Stimulated activated CD4-positive, alpha-beta T cell treated with anti-CD3 and anti-CD28 coated beads, Interleukin-2, amount 100 ng/mL, for 24 hours (primary cell): ENCODE measurements at places on chromosomes 1 and 21.

- DNase-seq: no peak
Observed at GRCh38 chr1:233599542-233600073, 14.3 kb upstream of the KCNK1 start.

DNA sequence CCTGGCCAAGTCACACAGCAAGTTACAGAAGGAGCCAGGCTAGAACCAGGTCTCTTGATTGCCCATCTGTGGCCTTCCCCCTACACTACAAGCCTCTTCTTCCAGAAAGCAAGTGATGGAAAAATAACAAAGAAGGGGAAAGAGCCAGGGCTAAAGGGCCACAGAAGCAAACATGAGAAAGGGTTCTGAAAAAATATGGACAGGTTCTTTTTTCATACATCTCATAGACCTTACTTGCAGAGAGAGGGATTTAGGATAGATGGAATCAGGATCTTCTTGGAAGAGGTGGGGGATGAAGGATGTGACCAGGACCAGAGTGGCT lies 3.2 kb downstream of the RHBG start:
- no peak for DNase-seq

- DNase-seq: no peak
Observed at GRCh38 chr1:63642901-63643300, 49.7 kb downstream of the PGM1 start.

- peak; percentile 36 for DNase-seq
Observed at GRCh38 chr1:143720087-143721023, 251.4 kb downstream of the FAM72C start.

DNA sequence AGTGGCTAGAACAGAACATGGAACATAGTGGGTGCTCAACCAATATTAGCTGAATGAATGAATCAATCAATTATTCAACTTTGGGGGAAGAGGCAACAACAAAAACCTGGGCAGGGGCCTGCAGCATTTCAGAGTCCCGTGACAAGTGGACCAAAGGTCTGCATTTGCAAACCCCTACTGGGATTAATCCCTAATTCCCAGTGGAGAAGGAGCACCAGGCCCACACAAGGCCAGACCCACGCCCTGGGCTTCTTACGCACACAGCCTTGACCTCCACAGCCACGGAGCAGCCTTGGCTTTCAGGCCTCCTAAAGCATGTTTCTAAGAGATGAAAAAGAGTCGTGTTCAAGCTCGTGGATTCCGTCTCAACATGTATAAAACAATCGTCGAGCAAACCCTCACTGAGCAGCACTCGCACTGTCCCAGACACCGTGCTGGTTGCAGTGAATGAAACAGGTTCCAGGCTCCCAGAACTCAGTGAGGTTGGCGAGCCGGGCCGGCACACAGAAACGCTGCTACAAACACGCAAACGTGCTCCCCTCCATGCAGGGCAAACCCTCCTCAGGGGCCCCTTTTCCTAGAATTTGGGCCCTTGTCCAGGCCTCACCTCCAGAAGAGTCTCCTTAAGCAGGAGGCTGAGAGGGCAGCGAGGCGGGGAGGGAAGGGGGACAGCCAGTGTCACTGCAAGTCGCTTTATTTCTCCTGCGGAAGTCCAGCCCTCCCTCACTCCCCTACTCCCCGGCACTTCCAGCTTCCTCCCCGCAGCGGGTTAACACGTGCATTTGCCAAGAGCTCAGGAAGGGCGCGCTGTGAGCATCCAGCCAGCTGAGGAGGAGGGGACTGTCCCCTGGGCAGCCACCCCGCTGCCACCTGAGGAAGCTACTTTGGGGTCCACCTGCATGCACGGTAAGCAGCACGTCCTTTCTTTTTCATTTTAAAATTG lies 556.4 kb downstream of the KIF26B start:
- DNase-seq: no peak

- no peak for DNase-seq
Observed at GRCh38 chr1:162003830-162004215, 19.8 kb downstream of the OLFML2B start.

DNA sequence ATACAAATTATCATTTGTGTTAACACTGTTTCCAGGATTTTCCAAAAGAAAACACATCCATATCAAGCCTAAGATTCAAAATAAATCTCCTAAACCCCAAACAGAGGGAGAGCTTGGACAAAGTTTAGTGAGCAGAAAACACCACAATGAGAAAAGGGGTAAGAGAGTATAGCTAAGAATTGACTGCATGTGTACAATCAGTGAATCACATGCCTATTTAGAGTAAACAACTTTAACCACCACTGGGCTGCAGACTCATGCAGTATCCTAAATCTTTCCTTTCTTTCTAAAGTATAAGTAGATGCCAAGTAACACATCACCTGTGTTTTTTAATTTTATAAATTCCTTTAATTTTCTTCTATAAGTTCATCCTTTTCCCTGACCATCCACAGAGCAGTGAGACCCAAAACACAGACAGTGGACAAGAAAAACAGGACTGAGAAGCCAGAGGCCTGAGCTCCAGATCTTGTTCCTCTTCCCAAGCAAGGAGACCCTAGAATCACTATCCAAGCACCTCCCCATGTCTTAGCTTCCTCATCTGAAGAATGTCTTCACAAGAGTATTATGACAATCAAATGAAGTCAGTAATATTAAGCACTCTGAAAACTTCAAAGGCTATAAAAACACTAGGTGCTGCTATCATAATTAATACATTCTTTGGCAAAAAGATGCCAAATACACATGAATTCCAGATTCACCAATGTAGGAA lies 93.1 kb downstream of the VAV3 start:
- DNase-seq: no peak

DNA sequence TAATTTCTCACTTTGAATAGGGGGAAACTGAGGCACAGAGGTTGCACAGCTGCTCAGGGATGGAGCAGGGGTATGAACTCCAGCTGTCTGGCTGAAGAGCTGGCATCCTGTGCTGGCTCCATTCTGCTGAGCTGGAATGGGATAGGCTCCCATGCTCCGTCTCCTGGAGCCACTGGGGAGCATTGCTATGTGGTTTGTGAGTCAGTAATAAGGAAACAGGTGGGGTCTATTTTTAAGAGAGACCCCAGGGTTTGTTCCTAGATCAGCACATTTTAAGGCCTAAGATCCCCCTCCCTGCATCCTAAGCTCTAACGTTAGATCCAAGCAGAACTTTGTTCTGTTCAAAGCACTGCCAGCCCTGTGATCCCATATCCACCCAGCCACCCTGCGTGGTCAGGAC lies 72.2 kb downstream of the LACTBL1 start:
- DNase-seq: no peak

DNA sequence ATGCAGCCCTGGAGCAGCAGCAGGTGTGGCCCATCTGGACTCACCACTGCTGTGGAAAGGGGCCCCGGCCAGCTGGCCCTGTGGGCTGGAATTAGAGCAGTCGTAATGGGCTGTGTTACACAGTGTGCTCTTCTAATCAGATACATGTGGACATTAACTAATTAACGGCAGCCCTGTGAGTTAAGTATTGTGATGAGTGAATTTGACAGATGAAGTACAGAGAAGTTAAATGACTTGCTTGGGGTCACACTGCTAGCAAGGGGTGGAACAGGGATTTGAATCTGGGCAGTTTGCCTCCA lies 58.6 kb downstream of the MDM4 start:
- no peak for DNase-seq

GRCh38 chr1:57324388-57324787 lies 99.5 kb downstream of the DAB1 start:
- DNase-seq: no peak

GRCh38 chr1:30748098-30748698 lies 9.4 kb downstream of the LAPTM5 start:
- DNase-seq: no peak

GRCh38 chr1:94304553-94304952 lies 67.2 kb upstream of the ARHGAP29 start:
- no peak for DNase-seq

DNA sequence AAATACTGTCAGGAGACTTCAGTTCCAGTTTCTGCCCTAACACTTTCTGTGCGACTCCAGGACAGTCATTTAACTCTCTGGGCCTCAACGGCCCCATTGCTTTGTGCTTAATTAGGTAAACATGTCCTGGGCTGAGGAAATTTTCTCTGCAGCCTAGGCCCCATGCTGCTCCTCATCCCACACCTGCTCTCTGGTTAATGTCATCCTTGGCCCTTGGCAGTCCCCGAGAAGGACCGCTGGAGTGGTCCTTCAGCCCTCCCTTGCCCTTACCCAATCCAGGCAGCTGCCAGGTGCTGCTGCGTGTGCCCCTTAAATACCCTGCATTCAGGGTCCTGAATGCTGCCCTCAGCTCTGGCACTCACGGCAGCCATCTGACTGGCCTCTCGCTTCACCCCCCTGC lies 18.7 kb downstream of the UBL4B start:
- no peak for DNase-seq

DNA sequence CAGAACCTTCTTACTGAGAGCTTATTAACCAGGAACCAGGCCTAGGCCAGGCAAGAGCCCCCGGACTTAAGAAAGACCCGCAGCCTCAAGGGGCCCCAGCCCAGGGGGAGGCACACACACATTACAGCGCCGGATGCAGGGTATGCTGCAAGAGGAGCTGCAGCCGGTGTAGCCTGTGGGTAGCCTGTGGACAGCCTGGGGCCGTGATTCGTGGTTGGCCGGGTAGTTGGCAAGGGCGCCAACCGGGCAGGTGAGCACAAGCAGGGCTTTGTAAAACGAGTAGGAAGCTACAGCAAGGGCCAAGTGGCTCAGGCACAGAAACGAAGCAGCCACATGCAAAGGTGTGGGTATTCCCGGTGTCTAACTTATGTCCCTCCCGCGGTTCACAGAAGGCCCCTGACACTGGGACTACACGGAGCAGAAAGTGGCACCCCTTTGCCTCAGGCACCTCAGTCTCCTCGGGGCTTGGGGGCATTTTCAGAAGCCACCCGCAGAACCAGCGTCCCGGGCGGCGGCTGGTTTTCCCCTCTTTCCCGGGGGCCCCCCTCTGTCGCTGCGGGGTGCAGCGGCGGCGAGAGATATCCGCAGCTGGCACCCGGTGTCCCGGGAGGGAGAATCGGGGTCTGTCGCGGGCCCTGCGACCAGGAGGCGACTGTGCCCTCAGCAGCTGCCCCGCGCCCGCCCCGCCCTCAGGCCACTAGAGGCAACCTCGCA lies 40.8 kb downstream of the KIAA1614 start:
- DNase-seq: no peak

- DNase-seq: peak; percentile 10
Observed at GRCh38 chr21:44267655-44268142, 6.0 kb upstream of the DNMT3L start.

DNA sequence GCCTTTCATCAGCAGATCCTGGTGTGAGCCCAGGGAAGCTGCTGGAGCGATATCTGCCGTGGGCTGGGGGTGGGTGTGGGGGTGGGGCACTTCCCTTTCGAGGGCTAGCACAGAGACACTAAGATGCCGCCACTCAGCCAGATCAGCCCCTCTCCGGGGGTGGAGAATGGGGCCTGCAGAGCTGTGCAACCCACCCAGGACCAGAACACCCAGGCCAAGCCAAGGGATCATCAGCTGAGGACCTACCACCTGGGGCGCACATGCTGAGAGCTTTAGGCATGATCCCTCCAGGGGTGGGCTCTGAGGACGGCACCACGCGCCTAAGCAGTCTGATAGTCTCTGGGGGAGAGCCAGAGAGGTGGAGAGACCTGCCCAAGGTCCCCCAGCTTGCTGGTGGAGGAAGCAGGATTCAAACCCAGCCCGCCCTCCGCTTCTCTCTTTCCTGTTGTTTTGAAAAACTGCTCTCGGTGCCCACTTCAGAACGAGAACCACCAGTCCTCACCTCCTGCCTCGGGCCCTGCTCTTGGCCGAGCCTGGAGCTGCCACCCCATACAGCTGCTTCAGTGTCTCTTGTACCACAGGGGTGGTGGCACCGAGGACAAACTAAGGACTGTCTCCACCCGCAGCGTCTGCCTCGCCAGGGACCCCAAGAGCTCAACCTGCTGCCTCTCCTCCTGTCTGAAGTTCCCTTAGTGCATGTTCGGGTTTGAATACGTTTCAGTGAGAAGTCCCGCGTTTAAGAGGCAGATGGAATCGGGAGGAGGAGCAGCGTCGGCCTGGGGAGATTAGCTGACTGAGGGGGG lies 39.7 kb upstream of the RUNX3 start:
- no peak for DNase-seq

GRCh38 chr1:7407544-7407895 lies 363.6 kb upstream of the VAMP3 start:
- DNase-seq: no peak

- DNase-seq: no peak
Observed at GRCh38 chr1:228216371-228217320, 8.8 kb downstream of the OBSCN start.

DNA sequence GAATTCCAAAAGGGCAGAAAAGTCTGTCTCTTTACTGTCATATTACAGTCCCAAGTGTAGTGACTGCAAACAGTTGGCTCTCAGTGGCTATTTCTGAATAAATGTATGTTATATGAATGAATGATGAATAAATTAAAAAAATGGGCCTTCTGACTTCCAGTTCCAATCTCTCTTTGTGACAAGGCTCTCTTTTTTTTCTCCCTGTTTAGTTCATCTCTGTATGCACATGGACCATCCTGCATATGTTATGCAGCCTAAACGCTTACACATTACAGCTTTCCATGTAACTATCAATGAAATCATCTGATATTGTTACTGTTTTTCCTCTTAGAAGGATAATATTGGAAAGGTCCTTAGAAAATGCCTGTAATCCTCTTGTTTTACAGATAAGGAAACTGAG lies 363.0 kb downstream of the NUF2 start:
- no peak for DNase-seq

DNA sequence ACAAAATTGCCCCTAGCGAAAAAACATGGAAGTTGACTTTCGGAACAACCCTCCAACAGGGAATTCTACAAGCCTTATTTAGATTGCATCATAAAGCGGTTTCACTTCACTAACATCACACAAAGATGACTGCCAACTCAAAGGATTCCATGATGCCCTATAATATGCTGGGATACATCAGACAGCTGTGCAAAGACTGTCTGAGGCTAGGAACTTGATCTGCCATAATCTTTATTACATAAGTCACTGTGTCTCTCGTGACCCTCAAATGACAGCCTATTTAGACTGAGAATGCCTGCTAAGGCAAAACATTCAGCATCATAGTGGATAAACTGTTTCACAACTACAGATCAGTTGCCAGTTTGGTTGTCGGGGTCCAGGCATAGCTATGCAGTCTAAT lies 23.8 kb downstream of the FH start:
- no peak for DNase-seq

DNA sequence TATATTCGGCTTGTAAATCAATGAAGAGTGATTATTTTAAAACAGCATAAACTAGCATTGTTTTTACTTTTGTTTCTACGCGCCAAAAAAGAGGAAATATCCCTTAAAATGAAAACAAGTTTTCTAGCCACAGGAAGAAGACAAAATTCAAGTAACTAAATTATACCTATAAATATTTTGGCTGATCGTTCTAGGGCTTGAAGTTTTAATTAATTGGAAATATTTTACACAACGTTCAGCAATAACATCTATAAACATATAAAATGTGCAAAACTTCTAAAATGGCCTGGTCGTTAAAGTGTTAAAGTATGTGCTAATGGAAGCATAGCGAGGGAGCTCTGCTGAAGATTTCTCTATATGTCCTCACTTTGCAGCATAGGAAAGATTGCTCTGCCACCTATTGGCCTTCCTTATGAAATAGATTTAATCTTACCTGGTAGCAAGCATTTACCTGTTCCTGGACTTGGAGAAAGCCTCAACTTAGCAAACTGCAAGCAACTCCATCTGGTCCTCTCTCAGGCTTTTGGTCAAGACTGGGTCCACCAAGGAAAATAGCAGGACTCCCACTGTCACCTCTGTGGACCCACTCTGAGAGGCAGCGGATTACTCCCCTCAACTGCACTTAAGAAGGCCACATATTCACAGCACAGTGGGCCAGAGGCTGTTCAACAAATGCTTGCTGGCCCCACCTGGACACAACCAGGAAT lies 351.3 kb upstream of the RUNX1 start:
- DNase-seq: peak; percentile 24
